ENCODE measurements at places on chromosomes 4 and X. TPM values are rescaled to one million over a fixed set of nuclear protein-coding genes. Genes with fewer than 3 reads are reported as not detected.

NALF2 gene
- total RNA-seq = not detected

ETDA gene
- not detected for total RNA-seq

DNA sequence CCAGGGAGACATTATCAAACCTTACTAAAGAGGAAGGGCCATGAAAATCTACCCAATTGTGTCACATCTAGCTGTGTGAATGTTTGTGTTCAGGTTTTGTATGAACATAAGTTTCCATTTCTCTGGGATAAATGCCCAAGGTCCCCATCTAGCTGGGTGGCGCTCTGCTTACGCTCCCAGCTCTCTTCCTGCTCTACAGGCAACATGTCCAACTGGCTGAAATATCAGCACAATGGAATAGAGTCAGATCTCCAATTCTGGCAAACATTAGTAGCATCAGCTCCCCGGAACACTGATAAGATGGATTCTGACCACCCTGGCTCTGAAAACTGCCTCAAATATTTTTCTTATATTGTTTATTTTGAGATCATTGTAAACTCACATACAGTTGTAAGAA, 74.8 kb downstream of the IRF2 start:
- no peak for DNase-seq

- DNase-seq = no peak
Observed at GRCh38 chrX:129760155-129760554, 19.6 kb upstream of the SASH3 start.

- DNase-seq = no peak
Observed at GRCh38 chr4:84622959-84623358, 40.0 kb downstream of the CDS1 start.

GRCh38 chrX:129000018-129000417, 523.3 kb downstream of the SMARCA1 start:
- DNase-seq = no peak

DNA sequence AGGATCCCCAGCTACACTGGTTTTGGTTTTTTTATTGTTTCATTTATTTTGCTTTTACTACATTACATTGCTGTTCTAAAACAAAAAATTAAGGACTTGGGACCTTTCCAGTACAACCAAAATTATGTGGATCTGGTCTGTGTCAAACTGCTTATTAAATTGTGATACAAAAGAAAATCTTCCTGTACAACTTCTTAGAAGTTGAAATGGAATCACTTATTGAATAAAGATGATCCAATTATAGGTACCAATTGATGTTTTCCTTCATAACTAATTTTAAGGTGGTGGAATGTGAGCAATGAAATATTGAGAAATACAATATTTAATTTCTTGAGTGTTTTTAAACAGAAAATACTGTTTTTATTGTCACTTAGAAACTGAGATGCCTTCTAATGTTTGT, 67.3 kb downstream of the C4orf46 start:
- no peak for DNase-seq

GRCh38 chr4:91113130-91113706, 986.0 kb downstream of the CCSER1 start:
- DNase-seq = peak; percentile 6

All from IMR-90 (cell line).